CMK (cell line): ENCODE measurements at places on chromosomes 12 and 14.
A peak's percentile ranks its signal among the peaks of the same experiment; 100 is the strongest.

DNA sequence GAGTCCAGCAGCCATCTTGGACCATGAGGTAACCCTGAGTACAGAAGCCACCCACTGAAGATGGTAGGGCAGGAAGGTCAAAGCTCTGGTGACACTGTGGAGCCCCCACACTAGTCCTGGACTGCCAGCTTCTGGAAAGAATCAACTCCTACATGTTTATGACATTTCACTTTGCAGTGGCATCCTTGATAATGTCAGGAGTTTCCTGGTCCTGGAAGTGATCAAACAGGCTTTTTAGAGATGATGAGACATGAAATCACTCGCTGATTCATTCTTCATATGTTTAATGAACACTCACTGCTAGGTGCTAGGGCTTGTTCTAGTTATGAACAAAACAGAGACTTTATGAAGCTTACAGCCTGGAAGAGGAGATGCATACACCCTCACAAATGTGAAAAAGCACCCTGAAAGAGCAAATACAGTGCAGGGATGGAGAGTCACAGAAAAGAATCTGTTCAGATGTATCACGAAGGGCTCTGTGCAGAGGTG lies 15.8 kb upstream of the HNF1A start:
- no peak for DNase-seq

DNA sequence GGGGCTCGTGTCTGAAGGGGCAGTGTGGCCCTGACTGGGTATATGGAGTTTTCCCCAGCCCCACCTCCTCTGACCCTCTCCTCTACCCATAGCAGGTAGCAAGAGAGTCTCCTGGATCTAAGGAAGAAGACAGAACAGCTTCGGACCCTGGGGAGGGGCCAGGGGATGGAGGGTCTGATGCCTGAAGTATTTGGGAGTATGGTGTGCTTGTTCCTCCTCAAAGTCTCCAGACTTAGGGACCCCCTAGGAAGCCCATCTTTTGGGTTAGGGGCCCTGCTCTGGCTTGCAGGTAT lies 579 bp upstream of the HOXC8 start:
- no peak for DNase-seq

DNA sequence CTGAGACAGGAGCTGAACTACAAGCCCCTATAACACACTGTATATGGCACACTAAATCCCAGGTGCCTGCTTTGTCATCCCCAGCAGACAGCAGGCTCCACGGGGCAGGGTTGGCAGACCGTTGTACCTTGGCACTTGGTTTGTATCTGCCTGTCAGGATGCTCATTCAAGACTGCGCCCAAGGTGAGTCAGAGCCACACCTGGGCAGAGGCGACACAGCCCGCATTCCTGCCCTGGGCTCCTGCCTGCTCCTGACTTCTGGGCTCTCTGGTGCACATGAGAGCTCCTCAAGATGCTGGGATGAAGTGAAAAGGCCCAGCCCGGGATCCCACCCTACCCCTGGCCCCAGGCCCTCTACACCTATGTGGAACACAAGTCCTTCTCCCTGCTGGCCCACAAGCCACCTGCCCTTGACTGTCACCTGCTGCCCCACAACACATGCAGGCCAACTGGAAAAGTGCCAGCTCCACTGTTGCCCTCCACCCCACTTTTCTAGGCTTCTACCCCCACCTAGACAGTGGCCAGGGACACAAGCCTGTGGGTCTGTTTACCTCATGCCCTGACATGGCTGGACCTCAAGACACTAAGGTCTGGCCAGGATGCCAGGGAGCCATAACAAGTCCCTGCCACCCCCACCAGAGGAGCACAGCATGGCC lies 30.8 kb upstream of the PNMA1 start:
- no peak for DNase-seq

DNA sequence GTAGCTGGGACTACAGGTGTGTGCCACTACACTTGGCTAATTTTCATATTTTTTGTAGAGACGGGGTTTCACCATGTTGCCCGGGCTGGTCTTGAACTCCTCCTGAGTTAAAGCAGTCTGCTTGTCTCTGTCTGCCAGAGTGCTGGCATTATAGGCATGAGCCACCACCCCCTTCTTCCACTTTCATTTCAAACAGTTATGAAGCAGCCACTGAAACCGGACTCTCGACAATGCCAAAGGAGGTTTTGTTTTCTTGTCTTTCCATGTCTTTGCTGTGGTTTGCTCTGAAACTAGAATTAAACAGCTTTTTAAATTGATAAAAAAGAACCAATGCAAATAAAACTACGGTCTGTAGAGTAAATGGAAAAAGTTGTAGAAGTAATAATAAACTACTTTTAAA lies 30.4 kb downstream of the RAP1B start:
- DNase-seq: no peak

DNA sequence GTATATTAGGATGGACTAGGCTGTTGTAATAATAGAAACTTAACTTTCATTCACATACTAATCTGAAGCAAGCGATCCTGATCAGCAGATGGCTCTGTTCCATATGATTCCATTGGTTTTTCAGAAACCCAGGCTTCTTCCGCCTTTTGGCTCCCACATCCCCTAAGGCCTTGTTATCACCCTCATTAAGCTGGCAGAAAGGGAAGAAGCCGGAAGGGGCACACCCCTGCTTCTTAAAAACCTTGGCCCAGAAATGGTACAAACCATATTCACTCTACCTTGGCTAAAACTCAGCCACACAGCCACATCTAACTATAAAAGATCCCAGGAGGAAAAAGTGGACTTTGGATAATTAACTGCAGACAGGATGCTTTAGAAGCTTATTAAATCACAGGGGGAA lies 329.2 kb downstream of the PCNX1 start:
- DNase-seq: peak; percentile 66

GRCh38 chr12:117774941-117775775 lies 193.6 kb downstream of the KSR2 start:
- no peak for DNase-seq

- DNase-seq: no peak
Observed at GRCh38 chr12:68294251-68294650, 37.9 kb downstream of the MDM1 start.

DNA sequence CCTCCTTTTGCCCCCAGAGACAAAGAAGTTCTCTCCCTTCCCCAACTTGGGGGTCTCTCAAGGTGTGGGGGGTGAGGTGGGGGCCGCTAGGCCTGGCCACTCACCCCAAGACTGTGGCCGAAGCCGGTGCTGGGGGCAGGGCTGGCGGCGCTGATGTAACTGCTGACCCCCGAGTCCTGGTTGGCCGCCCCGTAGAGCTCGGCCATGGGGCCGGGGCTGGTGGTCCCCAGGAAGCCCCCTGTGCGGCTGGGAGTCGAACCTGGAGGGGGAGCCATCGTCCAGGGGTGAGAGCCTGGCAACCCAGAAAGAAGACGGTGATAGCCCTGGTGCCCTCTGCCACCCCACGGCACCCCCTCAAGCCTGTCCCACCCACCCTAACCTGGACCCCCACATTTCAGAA lies 18.5 kb upstream of the PLA2G1B start:
- DNase-seq: no peak

- DNase-seq: no peak
Observed at GRCh38 chr14:97319691-97320090, 522.5 kb downstream of the VRK1 start.

- no peak for DNase-seq
Observed at GRCh38 chr12:66550626-66551025, 128.2 kb downstream of the GRIP1 start.

DNA sequence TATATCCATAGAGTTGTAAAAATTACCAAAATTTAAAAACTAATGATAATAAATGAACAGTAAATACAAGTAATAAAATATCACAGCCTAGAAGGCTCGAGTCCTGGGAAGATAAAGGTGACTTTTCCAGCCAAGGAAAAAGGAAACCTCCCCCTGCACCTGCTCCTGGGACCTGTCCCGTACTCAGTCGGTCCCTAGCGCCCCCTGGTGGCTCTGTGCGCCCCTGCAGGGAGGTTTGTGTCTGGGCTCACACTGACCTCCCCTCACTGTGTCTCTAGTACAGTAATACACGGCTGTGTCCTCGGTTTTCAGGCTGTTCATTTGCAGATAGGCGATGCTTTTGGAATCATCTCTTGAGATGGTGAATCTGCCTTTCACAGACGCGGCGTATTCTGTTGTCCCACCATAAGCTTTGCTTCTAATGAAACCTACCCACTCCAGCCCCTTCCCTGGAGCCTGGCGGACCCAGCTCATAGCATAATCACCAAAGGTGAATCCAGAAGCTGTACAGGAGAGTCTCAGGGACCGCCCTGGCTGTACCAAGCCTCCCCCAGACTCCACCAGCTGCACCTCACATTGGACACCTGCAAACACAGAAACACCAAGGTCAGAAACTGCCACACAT lies 1030.4 kb downstream of the TMEM121 start:
- DNase-seq: no peak

- DNase-seq: no peak
Observed at GRCh38 chr12:106141452-106141851, 2.7 kb upstream of the NUAK1 start.

DNA sequence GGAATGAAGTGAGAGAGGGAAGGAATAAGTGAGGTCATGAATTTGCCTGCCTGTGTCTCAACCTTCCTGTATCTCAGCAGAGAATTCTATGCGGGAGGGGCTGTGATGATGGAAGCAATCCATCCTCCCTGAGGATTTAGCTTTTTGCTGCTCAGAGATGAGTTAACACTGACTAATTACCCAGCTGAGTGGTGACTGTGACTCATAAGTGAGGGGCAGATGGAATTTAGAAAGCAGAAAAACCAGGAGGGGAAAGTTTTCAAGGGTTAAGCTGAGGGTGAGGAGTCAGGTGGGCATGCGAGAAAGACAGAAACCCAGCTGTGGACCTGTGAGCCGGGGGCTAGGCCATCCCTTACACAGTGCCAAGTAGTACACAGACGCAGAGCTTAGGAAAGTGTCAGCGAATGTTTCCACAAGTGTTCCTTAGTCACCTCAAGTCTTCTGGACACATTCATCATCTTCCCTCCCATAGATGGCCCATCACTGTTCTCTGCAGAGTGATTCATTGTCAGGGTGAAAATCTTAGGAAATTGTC lies 277.9 kb downstream of the IPO8 start:
- DNase-seq: no peak

GRCh38 chr12:78473136-78473535 lies 391.4 kb upstream of the SYT1 start:
- DNase-seq: no peak

GRCh38 chr12:132622437-132623071 lies 4.0 kb downstream of the P2RX2 start:
- no peak for DNase-seq

DNA sequence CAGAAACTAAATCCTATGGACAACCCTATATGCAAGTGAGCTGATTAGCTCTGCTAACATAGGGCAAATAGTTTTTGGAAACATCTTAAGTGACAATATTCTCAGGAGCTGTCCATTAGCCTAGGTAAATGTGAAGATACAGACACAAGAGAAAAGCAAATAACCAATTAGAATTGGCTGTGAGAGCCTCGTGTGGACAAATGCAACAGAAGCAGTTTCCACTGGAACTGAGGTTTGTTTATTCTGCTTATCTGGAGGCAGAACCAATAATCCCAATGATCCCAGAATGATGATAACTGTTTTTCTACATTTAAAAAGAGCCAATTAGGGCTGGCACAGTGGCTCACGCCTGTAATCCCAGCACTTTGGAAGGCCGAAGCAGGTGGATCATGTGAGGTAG lies 43.2 kb upstream of the YAF2 start:
- DNase-seq: no peak

GRCh38 chr14:21191809-21192446 lies 36.1 kb upstream of the OR5AU1 start:
- peak; percentile 32 for DNase-seq

GRCh38 chr14:34713681-34714319 lies 593 bp downstream of the CFL2 start:
- DNase-seq: no peak

DNA sequence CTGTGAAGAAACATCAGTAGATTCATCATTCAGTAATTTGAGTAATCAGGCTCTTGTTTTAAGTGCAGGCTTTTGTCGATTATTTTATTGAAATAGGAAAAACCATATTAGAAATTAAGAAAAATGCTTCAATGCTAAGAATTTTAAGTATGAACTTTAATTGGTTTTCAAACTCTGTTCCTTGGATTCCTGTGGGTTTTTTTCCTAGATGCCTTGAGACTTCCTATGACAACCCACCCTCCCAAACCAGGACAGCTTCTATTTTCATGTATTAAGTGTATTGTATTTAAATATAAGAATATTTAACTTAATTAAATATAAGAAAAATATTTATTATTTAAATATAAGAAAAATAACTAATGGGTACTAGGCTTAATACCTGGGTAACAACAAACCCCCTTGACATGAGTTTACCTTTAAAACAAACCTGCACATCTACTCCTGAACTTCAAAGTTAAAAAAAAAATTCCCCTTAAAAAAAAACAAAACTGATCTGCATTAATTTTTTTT lies 3.0 kb downstream of the ARHGAP5 start:
- no peak for DNase-seq

- no peak for DNase-seq
Observed at GRCh38 chr14:100440207-100440631, 117.1 kb downstream of the SLC25A47 start.

GRCh38 chr12:54033106-54033979 lies 493 bp downstream of the HOXC5 start:
- DNase-seq: no peak

- no peak for DNase-seq
Observed at GRCh38 chr12:2924019-2924418, 33.3 kb downstream of the TULP3 start.

DNA sequence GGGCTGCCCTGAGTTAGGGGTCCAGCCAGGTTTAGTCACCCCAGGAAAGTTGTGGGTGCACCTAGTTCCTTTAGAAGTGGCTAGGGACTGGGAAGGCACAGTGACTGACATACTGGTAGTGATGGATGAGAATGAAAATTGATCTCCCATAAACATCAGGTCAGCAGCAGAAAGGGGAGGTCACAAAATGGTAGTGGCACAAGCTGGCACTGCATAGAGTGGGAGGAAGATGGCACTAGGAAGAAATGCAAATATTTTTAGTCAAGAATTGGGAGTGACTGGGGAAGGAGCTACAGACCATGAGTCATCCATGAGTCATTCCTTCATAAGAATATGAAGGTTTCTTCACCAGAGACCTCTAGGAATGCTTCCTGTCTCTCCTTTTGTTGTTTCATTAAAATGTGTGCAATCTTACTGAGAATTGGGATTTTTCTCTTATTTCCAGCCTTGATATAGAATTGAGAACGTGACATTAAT lies 198.3 kb upstream of the AMIGO2 start:
- no peak for DNase-seq

DNA sequence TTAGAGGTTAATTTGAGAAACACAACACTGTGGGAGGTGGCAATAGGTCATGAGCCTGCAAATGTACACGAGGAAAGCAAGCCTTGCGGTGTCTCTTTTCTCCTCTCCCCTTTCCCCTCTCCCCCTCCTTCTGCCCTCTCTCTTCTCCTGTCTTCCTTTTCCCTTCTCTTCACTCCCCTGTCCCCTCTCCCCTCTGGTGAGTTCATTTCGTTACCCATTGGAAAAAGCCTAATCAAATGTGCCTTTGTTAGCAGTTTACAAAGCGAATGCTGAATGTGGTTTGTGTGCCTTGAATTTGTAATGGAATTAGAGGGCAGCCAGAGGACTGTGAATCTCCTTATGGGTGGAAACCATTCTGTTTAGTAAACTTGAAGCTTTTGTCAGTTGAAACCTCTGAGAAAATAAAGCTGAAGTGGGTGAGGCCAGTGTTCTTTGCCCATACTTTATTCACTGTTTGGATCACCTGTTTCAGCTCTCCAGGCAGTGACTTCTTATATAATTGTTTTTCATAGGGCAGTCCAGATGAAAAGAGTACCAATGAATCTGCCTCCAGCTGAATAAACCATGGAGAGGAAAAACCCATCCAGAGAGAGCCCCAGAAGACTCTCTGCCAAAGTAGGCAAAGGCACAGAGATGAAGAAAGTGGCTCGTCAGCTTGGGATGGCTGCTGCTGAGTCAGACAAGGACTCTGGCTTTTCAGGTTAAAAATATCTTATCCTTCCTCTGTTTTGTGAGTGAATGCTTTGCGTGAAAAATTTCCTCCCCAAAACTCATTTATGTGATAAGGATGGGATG lies 7.3 kb downstream of the CIPC start:
- DNase-seq: no peak
